ENCODE measurements at places on chromosomes 6 and 20.
A peak's percentile ranks its signal among the peaks of the same experiment; 100 is the strongest.

GRCh38 chr20:63246490-63247288, 7.6 kb downstream of the NKAIN4 start:
- peak; percentile 90 for DNase-seq

GRCh38 chr20:50993876-50994275, 29.0 kb downstream of the KCNG1 start:
- no peak for DNase-seq

DNA sequence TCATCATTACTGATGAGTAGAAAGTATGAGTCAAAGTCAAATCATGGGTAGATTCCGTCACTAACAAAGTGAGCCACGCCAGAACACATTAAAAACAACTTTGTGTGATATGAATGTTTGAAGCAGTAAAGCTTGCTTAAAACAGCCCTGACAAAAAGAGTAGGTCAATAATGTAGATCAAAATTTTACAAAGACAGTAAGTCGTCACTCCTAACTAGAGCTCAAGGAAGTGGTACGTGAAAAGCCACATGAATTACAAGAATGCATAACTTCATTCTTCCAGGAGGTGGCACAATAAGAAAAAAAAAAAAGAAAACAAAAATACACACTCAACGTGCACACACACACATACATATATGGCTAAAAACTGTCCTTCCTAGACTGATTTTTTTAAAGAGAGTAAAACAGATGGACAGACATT, 69.9 kb downstream of the HACE1 start:
- DNase-seq: peak; percentile 7

DNA sequence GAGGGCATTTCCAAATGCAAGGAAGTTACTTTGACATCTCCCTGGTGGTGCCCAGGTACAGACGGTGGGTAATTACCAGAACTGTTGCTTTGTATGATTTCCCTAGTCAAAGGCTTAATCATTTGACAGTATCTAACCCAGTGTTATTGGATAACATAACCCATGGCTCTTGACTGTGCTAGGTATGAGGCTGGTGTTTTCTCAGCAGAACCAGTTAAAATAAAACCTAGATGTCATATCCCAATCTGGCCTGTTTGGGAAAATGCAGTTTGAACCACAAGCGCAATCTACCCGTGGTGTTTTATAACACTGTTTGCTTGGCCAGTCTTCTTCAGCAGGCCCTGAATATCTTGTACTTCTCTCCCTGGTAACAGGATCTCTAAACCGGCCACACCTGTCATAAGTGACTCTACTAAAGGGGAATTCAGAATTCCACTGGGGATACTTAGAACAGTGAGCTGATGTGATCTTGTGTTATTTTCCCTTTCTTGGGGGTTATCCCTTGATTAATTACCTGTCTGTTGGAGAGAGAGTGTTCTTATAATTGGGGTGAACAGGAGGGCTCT, 32.8 kb downstream of the PPP1R14C start:
- no peak for DNase-seq

- DNase-seq: no peak
These were observed 245.3 kb upstream of the HSF2 start for GRCh38 chr6:122154155-122154554.

- no peak for DNase-seq
These were observed 957 bp upstream of the VEGFA start for GRCh38 chr6:43768983-43769525.

DNA sequence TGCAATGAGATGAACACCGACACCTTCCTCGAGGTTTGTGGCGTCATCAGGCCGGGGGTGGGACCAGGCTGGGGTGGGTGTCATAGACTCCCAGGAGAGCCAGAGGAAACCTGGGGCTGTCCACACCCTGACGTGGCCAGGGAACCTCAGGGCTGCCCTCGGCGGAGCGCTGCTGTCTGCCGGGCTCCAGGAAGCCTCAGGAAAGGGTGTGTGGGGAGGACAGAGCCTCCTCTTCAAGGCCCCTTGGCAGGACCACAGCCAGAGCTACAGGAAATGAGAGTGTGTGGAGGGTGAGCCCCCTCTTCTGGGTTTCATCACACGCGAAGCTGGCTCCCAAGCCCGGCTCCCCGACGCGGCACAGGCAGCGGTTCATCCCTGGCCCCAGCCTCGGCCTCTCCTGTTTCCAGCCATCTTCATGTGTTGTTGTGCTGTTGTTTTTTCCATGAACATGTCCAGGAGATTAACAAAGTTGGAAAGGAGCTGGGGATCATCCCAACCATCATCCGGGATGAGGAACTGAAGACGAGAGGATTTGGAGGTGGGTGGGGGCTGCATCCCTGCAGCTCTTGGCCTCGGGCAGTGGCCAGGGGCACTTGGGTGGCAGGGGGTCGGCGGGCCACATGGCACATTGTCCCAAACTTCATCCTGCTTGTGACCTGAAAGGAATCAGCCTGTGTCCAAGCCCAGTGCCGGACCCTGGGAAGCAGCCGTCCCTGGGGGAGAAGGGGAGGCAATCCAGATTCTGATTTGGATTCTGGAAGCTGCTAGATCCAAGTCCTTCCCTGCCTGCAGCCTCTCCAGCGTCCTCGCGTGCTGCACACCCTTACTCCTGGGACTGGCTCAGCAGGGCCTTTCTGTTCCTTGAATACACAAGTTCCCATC, 6.4 kb downstream of the NPEPL1 start:
- peak; percentile 48 for DNase-seq

DNA sequence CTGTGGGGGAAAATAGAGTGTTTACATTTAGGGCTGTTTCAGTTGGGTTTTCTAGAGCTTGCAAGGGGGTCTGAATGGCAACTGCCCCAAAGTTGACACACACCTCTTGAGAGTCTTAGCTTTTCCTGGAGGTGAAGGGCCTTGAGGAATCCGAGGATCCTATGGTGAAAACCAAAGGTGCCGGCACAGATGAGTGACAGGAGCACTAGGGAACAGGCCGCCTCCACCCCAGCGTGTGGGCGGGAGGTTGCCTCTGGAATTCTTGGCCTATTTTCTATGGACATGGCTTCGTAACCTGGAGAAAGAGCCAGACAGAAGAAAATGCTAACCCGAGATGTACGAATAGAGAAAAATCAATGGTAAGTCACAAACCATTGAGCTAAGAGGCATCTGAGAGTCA, 283.2 kb upstream of the FOXQ1 start:
- DNase-seq: no peak

DNA sequence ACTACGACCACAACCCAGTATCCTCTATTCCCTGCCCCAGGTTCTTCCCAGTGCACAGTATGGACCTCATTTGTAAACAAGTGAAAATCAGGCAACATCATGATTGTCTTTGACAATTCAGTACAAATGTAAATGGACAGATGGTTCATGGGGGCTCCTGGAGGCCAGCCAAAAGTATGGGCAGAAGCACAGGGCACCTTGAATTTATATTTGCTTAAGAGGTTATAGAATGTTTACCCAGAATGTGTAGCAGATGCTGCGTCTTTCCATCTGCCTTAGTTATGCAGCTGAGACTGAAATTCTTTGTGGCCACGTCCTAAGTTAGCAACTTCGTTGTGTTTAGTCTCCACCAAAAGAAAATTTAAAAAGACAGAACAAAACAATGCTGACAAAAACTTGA, 559.6 kb upstream of the NRSN1 start:
- DNase-seq: no peak

GRCh38 chr6:122804962-122805485, 16.0 kb downstream of the SMPDL3A start:
- DNase-seq: no peak

GRCh38 chr6:141728330-141728729, 404.4 kb upstream of the GJE1 start:
- DNase-seq: no peak

DNA sequence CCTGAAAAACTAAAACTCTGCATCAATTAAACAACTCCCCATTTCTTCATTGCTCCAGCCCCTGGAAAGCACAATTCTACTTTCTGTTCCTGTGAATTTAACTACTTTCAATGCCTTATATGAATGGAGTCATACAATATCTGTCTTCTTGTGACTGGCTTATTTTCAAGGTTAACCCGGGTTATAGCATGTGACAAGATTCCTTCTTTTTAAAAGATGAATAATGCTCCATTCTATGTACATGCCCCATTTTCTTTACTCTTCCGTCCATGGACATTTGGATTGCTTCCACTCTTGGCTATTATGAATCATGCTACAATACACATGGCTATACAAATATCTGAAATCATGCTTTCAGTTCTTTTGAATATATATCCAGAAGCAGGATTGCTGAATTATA, 334.9 kb upstream of the ID4 start:
- no peak for DNase-seq

DNA sequence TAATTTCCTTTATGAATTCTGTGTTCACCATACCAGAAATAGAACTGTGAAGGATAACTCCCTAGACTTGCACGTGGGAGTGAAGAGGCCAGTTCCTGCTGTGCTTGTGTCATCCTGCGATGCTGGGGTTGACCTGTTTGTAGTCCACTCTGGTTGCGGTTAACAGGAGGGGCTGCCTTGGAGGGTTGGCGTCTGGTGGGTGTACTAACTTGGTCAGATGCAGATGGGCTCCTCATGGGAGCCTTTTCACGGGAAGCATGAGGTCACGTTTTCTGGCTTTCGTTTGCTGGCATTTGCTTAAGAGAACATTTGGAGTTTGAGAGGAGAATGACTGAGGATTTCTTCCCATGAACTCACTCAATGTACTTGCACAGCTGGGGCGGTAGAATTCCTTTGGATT, 41.2 kb downstream of the IGF2R start:
- DNase-seq: no peak

DNA sequence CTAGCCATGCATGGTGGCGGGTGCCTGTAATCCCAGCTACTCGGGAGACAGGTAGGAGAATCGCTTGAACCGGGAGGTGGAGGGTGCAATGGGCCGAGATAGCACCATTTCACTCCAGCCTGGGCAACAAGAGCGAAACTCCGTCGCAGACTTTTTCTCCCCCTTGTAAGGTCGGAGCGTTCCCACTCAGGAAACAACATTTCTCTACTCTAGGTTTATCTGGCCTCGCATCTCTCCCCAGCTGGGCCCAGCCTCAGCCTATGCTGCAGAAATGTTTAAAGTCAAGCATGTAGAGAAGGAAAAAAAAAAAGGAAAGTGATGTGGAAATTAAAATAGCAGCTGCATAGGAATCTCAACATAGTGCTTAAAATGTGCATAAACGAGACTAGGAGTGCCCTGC, 172.3 kb downstream of the TRIM27 start:
- DNase-seq: no peak

DNA sequence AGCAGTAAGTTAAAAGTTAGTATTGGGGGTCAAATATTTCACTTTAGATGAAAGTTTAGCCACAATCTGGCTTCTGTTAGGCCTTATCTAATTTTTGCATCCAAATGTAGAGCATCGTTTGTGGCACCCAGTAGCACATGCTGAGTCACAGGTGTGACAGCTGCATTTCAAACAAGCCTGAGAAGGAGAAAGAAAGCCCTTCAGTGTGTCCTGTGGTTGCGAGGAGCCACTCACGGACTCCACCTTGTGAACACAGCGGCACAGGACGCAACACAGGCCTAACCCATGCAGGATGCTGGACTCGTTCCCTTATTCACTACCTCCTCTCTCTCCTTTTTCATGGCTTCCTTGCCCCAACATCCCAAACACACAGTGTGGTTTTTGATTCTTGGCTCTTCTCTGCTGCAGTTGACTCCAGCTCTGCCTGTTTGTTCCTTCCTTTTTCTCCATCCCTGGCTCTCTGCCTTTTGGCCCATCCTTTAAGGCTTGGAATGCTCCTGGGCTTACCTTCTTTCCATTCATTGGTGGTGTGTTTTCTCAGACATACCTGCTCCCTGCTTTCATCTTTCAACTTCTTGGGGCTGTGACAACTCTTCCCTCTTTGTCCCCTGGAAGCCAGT, 124.2 kb downstream of the SLC16A10 start:
- no peak for DNase-seq

- DNase-seq: no peak
These were observed 23.2 kb upstream of the TCF21 start for GRCh38 chr6:133865680-133866079.

DNA sequence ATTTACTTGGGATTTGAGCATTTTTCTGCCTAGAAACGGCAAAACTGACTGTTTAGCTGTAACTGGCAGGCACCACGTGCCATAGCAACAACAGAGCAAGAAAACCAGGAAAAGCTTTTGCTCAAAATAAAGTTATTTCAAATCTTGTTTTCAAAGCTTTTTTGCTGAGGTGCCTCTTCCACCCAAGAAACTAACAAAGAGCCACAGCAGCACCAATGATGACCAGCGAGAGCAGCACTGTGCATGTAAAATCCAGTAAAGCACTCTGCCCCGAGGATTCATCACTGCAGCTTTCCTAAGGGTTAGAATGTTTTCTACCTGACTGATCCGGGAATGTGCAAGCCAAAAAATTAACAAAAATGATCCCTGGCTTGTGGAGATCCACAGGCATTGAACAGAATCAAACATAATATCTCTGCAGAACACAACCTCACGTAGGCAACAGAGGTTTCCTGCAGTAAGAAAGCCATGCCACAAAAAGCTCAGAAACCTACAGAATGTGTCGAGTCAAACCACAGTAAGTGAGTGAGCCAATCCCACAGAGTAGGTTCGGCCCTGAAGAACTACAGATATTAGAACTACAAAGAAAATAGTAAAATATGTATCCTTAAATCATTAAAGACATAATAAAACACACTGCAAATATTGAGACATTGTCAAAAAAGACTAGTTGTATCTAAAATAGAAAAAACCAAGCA, 7.4 kb upstream of the ULBP3 start:
- DNase-seq: peak; percentile 54

GRCh38 chr6:137734875-137735182, 132.2 kb upstream of the TNFAIP3 start:
- DNase-seq: no peak

- no peak for DNase-seq
These were observed 32.4 kb upstream of the SMOC2 start for GRCh38 chr6:168408504-168409136.

DNA sequence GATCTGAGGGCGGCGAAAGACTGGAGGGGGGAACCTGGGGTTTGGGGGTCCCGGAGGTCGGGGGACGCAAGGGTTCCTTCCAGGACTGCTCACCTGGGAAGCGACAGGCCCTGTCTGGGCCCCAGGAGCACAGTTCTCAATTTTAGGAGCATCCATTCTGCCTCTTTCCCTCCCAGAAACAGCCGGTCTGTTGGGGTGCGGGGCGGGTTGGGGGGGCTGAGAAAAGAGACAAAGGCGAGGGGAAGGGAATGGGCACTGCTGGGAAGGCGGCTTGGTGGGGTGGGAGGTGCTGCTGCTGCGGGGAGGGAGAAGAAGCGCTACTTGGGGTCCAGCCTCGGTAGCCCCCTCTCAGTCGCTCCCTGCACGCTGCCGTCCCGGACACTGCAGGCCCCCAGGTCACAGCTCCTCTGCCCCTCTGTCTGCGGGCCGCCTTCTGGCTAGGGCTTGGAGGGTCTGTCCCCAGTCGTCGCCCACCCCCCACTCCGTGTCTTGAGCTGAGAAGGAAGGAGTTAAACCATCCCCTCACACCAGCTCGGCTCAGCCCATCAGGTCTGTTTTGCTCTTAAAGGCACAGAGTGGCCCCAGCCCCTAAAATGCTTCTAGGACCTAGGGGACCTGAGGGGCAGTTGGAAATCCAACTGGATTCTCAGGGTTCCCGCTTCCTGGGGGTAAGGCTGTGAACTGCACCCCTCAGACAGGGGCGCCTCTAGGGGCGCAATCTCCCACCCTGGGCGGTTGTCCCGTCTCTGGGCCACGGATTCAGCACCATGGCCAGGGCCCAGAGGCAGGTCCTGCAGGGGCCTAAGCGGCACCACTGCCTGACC, 690 bp downstream of the GDAP1L1 start:
- peak; percentile 94 for DNase-seq

Measured in H7 (cell line).